Fibroblast of upper back skin (primary cell): ENCODE measurements at places on chromosomes 5 and 9.

DNA sequence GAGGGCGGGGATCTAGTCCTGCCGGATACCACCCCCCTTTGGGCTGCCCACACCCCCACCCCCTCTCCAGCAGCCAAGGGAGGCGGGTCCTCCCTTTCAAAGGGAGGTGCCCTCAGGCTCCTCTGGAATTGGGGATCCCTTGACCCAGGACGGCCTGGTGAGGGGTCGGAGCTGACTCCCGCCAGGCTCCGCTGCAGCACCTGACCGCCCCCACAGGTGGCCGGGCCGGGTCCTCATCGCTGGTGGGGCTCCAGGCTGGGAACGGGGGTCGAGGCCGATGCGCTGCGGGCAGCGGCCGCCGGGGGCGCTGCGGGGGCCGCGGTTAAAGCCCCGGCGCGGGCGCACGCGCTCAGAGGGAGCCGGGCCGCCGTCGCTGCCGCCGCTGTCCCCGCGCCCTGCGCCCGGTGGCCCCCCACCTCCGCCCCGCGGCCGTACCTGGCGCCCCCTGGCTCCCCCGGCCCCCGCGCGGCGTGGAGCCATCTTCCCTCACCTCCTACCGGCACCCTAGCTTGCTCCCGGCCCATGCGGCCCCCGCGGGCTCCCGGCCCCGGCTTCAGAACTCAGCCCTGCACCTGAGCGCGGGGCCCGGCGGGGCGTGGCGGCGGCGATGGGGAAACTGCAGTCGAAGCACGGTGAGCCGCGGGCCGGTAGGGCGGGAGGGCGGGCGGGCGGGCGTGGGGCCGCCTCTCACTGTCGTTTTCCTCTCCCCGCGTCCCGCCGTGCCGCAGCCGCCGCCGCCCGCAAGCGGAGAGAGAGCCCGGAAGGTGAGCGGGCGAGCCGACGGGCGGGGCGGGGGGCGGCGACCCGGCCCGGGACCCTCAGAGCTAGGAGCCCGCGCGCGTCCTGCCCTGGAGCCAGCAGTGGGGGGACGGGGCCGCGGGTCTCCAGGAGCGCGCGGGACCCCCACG, at the start of gene NKD2:
Gene NKD2, plus strand, starts transcription at position 352 of the 908 bp plus-strand sequence. Its CDS starts 256 bp downstream, at position 608.
- no peak for DNase-seq

DNA sequence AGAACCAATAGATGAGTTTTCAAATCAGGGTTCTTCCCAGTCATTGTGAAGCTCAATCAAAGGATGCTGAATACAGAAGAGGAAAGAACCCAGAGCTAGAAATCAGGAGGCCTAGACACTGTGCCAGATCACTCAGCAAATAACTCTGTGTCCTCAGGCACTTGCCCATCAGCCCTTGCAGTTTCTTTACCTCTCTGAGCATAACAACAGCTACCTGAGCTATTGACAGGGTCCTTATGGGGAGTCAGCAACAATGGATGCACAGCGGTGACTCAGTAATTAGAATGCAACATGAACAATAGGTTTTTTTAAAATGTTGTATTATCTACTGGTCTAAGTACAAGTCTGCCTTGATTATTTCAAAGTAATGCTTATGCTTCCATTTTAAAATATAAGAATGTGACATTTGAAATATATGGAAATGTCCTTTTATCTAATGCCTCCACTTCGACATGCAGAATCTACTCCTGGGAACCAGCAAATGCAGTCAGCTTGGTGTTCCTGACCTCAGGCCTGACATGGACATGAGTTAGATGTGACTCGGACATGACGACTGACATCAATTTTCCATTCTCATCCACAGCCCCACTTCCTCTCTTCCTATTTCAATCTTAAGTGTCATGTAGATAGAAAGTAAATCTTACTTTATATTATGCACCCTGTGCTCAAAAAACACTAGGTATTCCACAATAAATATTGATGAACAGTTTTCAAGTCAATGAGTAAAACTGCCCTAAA, 155.0 kb downstream of the TLE1 start:
- no peak for DNase-seq

GRCh38 chr9:74887981-74888370, 255 bp upstream of the TRPM6 start:
- DNase-seq, result no peak

- DNase-seq, result peak; percentile 66
These were observed 5.6 kb upstream of the SPDL1 start for GRCh38 chr5:169577951-169578350.

- no peak for DNase-seq
These were observed 2.0 kb downstream of the TMEM8B start for GRCh38 chr9:35831040-35831439.
